Glutamatergic neuron (in vitro differentiated cells): ENCODE measurements at places on chromosomes 12 and 14. TPM values are rescaled to one million over a fixed set of nuclear protein-coding genes. Genes with fewer than 3 reads are reported as not detected.
A peak's percentile ranks its signal among the peaks of the same experiment; 100 is the strongest.

- H3K27ac ChIP-seq, result no peak overlapping the region
- H3K4me1 ChIP-seq, result no peaks in the 10 kb centered on the region
- no peaks in the 10 kb centered on the region for H3K27me3 ChIP-seq
Observed at GRCh38 chr12:84785281-84785680, 127.3 kb downstream of the SLC6A15 start.

DGKA gene
- total RNA-seq, result 57.5 TPM

SLC6A12 gene
- 0.64 TPM for total RNA-seq

DNA sequence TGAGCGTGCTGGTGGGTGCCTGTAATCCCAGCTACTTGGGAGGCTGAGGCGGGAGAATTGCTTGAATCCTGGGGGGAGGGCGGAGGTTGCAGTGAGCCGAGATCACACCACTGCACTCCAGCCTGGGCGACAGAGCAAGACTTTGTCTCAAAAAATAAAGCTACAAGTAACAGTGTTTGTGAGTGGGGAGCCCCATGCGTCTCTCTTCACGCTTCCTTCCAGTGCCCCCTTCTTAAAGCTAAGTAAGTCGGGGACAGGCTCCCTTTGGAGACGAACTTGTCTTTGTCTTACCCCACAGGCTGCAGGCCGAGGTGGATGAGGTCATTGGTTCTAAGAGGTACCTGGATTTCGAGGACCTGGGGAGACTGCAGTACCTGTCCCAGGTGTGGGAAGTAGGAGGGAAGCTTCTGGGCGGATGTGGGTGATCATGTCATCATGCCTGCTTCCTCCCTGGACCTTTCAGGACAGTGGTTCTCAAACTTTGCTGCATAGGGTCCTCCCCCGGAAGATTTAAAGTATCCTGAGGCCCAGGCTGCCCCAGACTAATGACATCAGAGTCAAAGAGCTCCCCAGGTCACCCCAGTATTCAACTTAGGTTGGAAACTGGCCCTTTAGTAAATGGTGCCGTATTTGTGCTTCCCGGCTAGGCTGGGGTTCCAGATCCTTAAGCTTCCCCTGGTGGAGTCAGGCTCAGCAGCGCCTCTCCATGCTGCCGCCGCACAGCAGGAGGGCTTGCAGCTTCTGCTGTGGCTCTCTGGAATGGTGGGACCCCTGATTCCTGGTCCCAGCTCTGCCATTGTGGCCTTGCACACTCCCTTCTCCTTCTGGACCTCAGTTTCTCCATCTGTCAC lies 37.1 kb downstream of the CYP46A1 start:
- H3K36me3 ChIP-seq, result no peaks in the 10 kb centered on the region
- no peak overlapping the region for H3K4me3 ChIP-seq
- no peak for DNase-seq
- peaks cover 13% of the 10 kb centered on the region for H3K4me1 ChIP-seq
- no peak overlapping the region for H3K27ac ChIP-seq

DNA sequence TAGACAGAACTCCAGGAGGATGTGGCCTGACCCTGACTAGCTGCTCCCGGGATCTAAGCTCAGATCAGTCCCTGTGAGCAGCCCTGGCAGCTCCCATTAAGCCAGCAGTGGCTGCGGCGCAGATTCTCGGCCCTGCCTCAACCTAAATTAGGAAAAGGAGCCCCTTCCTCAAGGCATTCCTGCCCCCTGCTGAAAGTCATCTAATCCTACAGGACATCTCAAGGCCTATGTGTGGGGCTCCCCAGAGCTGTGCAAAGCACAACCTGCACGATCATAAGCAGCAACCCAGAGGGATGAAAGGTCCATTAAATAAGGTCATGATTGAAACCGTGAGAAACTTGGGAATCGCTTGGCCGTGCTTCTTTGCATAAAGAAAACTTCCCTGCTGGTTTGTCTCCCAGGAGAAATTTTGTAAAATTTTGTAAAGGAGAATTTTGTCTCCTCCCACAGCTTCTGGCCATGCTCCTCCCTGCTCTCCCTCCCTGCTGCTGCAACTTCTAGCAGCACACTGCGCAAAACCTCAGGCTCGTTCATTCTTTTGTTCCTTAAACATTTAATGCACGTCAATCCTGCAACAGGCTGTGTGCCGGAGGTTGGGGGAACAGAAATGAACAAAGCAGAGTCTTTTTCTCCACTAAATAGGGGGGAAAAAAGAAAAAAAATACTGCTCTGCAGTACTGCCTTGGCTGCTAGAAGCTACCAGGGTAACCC lies 96.6 kb upstream of the SLC35F4 start:
- no peaks in the 10 kb centered on the region for H3K4me1 ChIP-seq
- DNase-seq, result peak; percentile 45
- no peak overlapping the region for H3K4me3 ChIP-seq
- no peaks in the 10 kb centered on the region for H3K27me3 ChIP-seq
